Activated T-cell treated with anti-CD3 and anti-CD28 coated beads, Interleukin-2, amount 50 U/mL, for 1 hour (primary cell): ENCODE measurements at places on chromosomes 11 and 22.

DNA sequence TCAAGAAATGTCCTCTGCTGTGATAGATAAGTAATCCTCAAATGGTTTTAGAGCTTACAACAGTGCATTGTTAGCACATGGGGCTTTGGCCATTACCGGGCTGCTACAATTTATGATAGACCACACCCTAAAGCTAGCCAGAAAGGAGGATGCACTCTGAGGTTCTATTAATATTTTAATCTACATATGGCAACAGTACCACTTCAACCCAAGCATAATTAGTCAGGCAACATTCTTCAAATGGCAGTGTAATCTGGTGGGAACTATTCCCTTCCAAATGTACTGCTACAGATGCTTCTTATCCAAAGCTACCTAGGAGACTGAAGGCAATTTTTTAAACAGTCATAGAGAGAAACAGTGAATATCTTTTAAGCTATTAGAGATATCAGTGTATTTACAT lies 697.6 kb downstream of the KCNA4 start:
- DNase-seq, result no peak

DNA sequence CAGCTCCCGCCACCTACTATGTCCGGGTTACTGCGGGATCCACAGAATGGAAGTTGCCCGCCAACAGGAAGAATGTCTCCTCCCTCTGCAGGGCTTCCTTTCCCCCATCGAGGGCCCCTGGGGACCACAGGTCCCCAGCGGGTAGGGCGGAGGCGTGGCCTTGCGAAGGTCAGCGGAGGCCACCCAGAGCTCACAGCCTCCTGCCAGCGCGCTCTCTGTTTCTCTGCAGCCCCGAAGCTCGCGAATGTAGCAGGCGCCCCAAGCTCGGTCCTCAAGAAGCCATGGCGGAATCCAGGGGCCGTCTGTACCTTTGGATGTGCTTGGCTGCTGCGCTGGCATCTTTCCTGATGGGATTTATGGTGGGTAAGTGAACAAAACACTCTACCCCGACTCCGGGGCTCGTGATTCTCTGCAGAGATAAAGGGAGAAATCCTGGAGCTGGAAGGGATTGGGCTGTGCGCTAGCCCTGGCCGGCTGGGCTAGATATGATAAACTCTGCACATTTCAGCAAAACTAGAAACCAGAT lies at the start of gene NAALAD2:
Gene NAALAD2, plus strand, starts transcription at position 186 of the 526 bp plus-strand sequence. Its CDS starts 96 bp downstream, at position 282.
- DNase-seq, result no peak

DNA sequence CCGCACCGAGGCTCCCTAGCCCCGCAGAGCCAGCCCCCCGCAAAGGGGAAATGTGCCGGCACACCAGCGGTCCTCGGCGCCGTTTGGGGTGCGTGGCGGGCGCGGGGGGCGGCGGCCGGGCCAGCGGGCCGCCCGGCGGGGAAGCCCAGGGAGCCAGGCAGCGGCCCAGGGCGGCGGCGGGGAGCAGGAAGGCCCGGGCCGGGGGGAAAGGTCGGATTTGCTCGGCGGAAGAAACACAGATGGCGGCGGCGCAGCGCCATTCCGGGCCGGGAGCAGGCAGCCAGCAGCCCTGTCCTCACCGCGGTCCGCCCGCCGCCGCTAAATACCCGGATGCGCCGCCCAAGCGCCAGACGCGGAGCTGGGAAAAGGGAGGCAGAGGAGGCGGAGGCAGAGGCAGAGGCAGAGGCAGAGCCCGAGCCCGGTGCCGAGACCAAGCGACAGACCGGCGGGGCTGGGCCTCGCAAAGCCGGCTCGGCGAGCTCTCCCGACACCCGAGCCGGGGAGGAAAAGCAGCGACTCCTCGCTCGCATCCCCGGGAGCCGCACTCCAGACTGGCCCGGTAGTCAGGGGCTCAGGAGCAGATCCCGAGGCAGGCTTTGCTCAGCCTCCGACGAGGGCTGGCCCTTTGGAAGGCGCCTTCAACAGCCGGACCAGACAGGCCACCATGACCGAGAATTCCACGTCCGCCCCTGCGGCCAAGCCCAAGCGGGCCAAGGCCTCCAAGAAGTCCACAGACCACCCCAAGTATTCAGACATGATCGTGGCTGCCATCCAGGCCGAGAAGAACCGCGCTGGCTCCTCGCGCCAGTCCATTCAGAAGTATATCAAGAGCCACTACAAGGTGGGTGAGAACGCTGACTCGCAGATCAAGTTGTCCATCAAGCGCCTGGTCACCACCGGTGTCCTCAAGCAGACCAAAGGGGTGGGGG lies 2.6 kb upstream of the GCAT start:
- DNase-seq, result peak; percentile 71

GRCh38 chr11:70628176-70628854 lies 230.0 kb downstream of the CTTN start:
- DNase-seq, result no peak

DNA sequence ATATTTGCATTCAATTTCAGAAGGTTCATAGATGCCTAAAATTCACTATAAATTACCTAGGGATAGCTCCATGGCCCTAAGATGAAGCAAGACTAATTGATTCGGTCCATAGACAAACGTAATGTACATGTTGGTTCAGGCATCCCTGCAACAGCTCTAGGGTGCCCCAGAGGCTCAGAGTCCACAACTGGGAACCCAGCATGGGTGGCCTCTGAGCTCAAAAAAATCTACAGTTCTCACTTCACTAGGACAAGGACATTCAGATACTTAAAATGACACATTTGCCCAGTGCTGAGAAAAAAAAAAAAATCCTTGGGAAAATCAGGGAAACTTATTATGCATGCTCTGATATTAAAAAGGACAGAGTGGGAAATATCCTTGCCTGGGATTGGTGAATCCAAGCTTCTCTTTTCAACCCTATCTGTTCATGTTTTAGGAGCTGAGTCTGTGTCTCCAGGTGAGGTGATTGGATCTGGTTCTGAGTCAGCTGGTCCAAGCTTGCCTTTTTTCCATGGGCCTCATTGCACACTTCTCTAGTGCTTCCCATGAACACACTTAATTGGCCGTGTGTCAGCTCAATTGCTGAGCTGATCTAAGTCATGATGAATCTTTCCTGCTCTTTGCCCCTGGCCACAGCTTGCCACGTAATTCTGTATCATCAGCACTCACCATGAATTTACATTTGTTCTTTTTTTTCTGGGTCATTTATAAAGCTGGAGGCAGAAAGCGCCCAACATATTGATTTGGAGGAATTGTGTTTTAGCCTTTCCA lies 116.3 kb upstream of the RCN1 start:
- DNase-seq, result no peak
